Activated CD4-positive, alpha-beta T cell treated with anti-CD3 and anti-CD28 coated beads for 4 hours (primary cell): ENCODE measurements at places on chromosomes 1 and 21.

GRCh38 chr1:4428711-4429110 is 225.7 kb upstream of the AJAP1 start:
- DNase-seq = no peak

- DNase-seq = no peak
Observed at GRCh38 chr1:109993885-109994284, 9.3 kb downstream of the AHCYL1 start.

GRCh38 chr1:206491616-206492015 is 15.7 kb upstream of the RASSF5 start:
- DNase-seq = no peak

DNA sequence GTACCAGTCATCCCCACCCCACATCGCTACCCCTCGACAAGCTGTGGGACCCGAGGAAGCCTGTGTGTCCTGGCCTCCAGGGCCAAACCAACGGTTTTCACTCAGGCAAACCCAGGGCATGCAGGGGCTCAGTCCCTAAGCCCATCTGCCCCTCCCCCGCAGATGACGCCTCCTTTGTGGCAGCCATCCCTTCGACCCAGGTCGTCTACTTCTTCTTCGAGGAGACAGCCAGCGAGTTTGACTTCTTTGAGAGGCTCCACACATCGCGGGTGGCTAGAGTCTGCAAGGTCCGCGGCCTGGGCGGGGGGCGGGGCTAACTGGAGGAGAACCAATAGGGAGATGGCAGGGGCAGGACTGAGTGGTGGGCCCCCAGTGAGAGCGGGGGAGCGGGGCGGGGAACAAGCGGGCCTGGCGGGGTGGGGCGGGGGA is 7.4 kb downstream of the SEMA4A start:
- DNase-seq = peak; percentile 64

- no peak for DNase-seq
Observed at GRCh38 chr1:54987919-54988705, 7.7 kb downstream of the TMEM61 start.

DNA sequence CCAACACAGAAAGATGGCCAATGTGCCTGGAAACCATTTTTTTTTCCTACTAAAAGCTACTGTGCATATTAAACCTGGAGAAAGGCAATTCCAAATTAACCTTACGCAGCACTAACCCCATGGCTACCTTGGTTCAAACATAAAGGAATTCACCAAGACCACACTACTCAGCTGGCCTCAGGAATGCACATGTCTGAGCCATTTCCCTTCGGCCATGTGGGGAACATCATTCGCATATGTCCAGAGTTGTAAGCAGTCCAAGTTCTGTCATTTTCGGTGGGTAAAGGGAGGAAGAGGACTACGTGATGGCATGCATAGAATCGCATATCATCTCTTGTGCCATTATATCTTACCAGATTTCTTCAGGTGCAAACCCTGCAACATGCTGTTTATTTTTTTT is 175.4 kb downstream of the NTMT2 start:
- no peak for DNase-seq

DNA sequence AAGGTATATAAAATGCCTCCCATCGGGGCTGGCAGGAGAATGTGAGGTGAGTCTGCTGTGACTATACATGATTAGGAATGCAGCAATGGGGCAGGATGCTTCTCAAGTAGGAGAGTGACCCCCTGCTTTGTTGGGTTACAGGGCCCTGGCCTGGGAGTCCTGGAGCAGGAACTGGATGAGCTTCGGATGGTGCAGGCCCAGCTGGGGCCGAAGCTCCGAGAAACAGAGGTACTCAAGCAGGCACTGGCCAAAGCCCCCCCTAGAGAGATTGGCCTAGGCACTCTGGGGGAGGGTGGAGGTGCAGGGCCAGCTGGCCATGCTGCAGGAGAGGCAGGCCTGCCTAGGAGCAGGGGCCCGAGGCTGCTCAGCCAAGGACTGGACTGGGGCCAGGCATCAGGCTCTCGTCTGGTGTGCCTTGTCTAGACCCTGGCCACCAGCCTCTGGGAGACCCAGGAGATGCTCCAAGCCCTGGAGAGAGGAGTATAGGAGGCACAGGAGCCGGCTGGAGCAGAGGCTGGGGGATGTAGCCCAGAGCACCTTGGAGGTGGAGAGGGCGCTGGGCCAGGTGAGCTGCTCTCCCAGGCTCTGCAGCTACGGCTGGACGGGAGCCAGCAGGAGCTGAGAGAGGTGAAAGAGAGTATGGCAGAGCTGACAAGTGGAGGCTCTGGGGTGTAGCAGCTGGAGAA is 32.8 kb upstream of the PKP1 start:
- no peak for DNase-seq

GRCh38 chr1:203491664-203492063 is 2.3 kb upstream of the OPTC start:
- no peak for DNase-seq

DNA sequence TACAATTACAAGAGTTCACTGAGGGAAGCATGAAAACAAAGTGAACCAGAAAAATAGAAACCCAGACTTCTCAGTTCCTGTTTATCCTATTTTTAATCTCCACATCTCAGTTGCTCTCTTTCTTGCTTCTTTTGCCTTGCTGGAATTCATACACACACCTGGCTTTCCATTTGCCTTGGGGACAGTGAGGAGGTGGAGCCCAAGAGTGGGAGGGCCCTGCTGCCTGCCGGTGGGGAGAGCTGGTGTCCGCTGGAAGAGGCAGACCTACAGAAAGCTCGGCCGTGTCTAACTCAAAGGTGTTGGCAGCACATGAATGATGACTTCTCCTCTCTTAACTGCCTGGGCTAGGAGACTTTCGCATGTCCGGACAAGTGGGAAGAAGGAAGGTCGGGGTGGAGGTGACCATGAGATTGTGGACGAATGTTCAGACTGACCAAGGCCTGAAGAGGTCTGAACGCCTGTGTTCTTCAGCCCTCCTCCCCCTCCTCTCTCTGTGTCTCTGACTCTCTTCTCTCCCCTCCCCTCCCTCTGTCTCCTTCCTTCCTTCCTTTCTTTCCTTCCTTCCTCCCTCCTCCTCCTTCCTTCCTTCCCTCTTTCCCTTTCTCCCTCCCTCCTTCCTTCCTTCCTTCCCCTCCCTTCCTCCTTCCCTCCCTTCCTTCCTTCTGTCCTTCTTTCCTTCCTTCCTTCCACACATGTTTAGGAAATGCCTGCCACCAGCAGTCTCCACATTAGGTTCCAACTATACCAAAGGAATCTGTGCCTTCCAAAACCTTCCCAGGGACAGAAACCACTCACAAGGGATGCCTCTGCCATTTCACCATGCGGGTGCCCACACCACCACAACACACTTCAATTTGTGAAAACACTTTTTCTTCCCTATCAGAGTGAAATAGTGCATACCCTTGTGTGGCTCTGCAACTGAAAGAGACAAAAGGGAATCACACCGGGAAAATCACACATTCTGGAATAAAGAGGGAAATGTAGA is 157.3 kb upstream of the RUNX1 start:
- DNase-seq = no peak

DNA sequence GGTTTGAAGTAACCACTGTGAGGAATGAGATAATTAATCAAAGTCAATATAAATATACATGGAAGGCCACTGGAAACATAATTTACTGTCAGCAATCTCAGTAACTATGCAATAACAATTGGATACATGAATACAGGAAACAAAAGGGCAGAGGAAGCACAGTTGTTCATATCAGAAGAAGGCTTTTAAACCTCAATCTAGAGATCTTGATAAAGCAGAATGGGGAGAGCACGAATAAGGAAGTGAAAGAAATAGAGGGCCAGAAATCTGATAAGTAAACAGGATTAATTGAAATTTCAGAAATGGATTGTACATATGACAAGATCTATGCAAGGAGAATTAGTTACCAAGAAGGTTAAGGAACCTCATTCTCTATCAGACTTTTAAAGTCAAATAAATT is 93.0 kb downstream of the EVI5 start:
- DNase-seq = no peak

DNA sequence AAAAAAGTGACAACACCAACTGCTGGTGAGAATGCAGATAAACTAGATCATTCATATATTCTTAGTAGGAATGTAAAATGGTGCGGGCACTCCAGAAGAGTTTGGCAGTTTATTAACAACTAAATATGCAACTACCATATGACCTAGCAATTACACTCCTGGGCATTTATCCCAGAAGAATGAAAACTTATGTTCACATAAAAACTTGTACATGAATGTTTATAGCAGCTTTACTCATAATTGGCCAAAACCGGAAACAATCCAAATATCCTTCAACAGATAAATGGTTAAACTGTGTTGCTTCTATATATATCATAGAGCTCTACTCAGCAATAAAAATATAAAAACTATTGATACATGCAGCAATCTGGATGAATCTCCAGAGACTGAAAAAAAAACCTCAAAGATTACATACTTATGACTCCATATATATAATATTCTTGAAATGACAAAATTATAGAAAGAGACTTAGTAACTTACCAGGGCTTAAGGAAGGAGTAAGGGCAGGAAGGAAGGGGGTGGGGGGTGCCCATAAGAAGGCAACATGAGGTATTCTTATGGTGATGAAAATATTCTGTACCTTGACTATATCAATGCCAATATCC is 99.9 kb downstream of the KCNH1 start:
- DNase-seq = no peak

DNA sequence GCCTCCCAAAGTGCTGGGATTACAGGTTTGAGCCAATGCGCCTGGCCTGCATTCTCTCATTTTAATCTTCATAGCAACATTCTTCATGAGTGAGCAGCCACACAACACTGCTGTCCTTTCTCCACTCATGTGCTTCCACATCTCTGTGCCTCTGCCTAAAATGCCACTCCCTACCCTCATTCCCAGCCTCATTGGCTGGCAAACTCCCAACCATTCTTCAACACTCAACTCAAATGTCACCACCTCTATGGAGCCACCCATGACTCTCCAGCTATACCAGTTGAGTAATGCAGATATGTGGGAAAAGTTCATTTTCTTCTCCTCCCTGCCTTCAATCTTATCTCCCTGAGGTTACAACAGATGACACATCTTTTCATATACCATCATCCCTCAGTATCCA is 53.9 kb upstream of the ZC3H12A start:
- DNase-seq = no peak

DNA sequence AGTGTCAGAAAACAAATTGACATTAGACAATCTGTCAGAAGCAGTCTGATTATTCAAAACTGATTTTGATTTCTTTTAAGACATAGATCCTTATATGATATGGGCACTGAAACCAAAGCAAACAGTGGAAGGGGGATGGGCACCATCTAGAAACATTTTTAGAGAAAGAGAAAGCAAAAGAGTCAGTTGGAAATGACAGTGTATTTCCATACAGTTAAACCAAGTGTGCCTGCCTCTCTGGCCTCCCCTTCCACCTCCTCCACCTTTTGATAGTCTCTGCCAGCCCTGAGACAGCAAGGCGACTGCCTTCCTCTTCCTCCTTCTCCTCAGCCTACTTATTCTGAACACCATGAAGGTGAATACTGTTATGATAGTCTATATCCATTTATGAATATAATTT is 949.7 kb downstream of the AMY1C start:
- DNase-seq = no peak

GRCh38 chr1:230626232-230626631 is 16.0 kb upstream of the COG2 start:
- DNase-seq = no peak

GRCh38 chr1:62076286-62076685 is 118.4 kb upstream of the L1TD1 start:
- DNase-seq = no peak

GRCh38 chr1:4931486-4931885 is 277.1 kb downstream of the AJAP1 start:
- DNase-seq = no peak

DNA sequence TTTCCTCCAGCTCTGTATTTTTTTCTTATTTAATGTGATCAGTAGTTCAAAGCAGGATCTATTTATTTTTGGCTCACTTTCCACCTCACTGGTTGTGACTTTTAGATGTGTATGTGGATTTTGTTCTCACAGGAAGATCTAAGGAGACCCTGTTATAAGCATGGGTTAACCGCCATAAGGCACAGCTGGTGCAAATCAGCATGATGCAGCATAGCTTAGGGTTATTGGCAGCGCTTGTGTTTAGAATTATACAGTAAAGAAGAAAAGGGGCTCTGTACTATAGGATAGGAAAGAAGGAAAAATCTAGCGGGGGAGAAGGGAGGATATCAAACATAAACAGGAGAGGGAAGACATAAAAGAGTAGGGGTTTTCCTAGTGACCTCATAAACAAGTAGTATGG is 26.9 kb upstream of the RGL1 start:
- DNase-seq = no peak
